ENCODE measurements at places on chromosomes 6 and 20.

DNA sequence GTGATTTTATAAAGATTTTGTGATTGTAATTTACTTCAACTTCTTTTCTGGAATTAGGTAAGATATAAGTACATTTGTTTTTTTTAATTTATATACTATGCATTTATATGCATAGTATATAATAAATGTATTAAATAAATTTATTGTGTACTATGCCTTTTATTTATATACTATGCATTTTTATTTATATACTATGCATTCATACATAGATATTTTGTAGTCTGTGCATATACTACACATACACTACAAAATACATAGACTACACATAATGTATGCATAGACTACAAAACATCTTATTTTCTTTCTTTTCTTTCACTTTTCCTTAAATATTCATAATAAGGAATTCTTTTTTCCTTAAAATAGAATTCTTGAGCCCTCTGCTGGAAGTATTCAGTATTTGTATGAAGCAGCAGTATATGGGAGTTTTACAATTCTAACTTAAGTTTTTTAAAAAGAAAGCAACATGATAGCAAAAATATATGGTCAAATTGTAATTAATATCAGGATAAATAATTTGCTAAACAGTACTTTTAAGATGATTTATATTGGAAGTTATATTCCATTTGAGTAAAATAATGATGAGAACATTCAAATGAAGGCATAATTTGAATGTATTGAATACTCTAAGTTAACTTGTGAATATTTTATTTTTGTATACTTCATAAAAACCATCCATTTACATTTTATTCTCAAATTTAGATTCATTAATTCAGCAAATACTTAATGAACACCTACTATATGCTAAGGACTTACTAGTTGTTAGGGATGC lies 129.3 kb downstream of the KLHL32 start:
- DNase-seq: no peak

DNA sequence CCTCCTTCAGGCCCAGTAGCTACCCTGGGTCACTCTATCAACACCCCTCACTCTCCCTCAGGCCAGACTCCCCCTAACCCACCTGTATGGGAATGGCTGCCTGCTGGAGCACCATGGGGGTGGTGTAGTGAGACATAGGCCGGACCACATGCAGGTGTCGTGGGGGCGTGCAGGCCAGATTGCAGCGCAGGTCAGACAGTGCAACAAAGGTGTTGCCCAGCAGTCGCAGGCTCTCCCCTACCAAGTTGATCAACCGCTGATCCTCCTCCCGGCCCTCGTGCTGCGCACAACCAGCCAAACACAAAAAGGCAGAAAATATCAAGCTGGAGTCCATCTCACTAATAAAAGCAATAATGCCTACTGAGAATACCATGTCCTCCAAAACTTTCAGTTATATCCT lies 7.1 kb downstream of the BAG6 start:
- DNase-seq: no peak

DNA sequence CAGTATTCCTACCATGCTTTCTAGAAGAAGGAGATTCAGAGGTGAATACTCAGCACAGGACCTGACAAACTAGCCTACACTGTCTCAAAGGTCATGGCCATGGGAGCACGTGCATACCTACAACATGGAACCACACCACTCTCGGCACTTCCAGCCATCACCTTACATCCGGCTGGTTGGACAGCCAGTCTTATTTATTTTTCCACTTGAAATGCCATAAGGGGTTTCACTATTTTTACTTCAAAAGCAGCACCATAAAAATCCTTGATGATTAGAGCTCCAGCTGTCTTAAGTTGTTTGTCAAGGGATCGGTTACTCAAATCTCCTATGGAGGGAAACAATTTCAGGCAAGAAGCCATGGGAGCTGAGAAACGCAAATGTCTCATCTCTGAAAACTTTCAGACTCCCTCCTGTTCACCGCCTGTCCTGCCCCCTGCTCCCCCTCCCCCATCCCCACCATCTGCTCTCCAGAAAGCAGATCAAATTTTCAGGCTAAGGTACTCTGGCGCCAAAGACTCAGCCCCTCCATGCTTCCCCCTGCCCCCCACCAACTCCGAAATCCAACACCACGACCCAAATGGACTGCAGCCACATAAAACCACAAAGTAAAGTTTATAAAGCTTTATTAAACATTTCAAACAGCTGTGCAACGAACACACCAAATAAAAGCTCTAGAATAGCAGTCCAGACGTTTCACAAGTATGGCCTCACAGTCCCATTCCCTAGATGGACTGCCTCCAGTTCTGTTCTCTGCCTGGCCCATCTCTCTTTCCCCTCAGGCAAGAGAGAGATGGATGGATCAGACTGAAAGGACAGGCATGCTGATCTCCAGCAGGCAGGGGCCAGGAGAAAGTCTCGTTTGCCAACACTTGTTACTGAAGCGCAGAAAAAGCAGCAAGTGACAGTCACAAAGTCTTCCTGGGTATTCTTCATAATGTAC lies 4.0 kb upstream of the NNAT start:
- no peak for DNase-seq

DNA sequence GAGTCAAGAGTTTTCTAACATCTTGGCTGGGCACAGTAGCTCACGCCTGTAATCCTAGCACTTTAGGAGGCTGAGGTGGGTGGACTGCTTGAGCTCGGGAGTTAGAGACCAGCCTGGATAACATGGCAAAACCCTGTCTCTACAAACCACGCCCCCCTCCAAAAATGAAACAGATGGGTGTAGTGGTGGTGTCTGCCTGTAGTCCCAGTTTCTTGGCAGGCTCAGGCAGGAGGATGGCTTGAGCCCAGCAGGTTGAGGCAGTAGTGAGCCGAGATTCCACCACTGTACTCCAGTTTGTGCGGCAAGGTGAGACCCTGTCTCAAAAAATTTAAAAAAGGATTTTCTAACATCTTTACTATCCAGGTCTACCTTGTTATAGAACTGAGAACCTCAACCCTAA lies 22.0 kb downstream of the FAM8A1 start:
- DNase-seq: no peak

- no peak for DNase-seq
Measured at GRCh38 chr20:47795214-47795907, 10.1 kb upstream of the SULF2 start.

DNA sequence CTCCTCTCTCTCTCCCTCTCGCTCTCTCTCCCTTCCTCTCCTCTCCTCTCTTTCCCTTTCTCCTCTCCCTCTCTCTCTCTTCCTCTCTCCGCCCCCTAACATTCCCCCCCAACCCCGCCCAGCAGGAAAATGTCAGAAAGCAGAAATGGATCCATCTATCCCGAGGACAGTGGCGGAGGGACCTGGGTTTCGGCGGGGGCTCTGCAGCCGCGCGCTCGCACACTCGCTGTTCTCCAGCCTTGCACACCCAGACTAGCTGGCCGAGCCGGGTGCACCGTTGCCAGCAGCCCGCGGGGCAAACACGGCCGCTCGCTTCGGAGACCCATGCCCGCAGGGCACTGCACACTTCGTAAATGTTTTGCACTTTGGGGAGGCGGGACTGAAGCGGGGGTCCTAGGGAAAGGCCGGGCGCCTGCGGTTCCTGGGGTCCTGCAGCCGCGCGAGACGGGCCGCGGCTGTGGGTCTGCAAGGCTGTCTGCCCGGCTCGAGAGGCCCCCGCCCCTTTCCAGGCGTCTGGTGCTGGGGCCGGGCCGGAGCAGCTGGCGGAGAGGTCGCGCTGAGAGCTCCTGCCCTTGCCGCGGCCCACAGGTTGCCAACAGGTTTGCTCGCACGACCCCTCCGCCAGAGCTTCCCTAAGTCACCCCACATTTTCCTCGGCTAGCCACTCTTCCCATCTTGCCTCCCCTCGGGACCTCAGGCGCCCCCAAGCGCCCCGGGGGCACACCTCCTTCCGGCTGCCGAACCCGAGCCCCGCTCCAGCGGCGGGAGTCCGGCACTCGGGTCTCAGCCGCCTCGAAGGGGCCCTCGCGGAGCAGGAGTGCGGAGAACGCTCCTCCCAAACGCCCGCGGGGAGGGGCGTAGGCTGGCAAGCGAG lies 818 bp upstream of the MDGA1 start:
- no peak for DNase-seq

GRCh38 chr6:74256781-74257180 lies 560.8 kb downstream of the CD109 start:
- DNase-seq: no peak

- DNase-seq: no peak
Measured at GRCh38 chr6:47595785-47596184, 102.6 kb upstream of the ADGRF4 start.

DNA sequence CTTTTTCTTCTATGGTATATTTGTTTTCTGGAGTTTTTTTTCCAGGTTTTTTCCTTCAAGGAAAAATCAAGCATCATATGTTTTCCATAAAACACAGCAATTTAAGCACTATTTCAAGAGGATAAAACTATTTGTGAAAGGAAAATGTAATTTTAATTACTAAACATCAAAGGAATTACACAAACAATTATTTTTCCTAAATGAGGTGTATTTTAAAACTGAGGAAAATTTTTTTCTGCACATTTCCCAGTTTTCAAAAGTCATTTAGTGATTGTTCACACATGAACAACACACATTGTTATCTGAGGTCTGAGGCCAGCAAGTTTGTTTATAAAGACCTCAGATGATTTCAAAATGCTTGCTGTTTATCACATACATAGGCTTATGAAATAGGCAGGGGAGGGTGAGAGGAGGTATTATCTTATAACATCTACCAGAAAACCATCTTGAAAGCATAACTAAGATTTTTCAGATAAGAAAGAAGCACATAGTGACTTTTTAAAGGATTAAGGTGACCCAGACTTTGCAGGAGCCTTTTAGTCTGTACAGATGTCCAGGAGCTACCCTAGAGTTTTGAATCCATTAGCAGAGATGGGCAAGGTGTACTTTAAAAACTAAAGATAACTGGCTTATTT lies 381.6 kb downstream of the GJA1 start:
- DNase-seq: no peak

DNA sequence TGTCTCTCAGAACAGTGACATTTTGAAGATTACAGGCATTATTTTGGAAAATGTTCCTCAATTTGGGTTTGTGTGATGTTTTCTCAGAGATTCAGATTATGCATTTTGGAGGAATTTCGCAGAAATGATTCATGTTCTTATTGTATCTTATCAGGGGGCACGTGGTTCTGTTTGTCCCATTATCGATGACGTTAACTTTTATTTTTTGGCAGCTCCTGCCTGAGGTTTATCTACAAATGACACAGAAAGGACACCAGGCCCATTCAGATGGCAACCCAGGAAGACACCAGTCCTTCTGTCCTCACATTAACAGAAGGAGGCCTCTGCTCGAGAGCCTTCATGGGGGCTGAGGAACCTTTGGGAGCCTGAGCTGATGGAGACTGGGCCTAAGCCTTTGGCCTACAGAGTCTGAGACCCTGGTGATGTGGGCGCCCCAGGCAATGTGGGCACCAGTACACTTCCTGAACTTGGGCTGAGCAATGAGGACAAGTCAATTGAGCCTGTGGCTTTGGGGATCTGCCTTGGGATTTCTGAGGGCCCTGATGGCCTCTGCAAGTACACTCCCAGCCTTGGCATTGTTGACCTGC lies 41.2 kb upstream of the EZR start:
- DNase-seq: no peak

DNA sequence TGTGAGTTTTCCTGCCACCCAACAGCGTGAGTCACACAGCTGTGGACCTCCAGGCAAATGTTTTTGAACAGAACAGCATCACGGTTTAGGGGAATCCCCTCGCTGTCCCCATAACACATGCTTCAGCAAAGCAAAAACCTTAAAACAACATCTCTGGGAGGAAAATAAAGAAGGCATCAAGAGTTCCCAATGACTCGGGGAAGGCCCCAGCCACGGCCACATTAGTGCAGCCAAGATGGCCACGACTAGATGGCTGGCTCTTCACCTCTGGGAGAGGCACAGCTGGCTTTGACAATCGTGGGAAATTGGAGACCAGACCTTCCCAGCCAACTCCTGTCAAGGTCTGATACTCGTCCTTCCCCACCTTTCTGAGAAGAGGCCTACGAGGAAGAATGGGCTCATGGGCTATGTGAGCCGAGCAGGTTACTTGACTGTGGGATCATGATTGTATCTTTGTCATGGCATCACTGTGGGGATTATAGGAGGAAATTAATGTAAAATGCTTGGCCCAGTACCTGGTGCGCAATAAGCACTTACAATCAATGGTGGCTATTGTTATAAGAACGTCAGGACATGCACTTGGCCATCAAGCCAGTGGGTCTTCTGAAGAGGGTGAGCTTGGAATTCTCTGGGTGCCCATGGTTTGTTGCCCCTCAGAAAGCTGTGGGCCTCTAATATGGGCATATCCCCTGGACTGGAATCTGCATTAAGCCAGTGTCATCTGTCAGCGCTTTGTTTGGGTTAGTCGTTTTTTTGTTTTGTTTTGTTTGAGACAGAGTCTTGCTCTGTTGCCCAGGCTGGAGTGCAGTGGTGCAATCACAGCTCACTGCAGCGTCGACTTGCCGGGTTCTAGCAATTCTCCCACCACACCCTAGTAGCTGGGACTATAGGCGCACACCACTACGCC lies 43.6 kb downstream of the FGD2 start:
- DNase-seq: no peak

DNA sequence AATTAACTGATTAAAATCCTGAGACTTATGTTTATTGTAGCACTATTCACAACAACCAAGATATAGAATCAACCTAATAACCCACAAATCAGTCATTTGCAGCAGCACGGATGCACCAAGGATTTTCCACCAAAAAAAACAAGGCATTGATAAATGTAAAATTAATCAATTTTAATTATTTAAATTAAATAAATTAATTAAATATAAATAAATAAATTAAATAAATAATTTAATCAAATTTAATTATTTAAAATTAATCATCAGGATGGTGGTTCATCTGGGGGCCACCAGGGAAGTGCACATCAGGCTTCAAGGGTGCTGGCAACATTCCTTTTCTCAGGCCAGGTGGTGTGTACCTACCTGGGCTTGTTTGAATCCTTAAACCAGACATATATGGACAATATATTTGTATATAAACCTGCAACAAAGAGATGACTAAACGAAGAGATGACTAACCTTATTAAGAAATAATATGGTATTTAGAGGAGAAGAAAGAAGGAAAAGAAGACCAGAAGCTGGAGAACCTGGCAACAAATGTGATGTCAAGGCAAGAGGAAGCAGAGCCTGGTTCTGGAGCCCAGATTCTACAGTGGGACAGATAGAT lies 89.2 kb downstream of the CD164 start:
- no peak for DNase-seq

DNA sequence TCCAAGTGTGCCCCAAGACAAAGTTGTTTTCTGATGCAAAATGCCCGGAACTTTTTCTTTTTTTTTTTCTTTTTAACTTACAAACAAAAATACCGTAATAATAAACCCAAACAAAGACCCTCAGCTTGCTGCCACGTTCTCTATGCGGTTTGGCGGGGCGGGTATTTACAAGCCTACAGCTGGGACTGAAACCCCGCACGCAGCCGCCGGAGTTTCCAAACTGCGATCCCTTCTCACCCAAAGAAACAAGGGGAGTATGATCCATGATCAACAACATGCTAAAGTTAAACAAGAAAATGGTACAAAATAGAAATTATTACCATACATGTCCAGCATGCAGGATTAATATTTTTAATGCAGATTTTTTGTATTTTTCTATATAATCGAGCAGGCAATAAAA lies 2.1 kb downstream of the MAFB start:
- no peak for DNase-seq

GRCh38 chr6:6331946-6332601 lies 11.6 kb upstream of the F13A1 start:
- no peak for DNase-seq

- DNase-seq: no peak
Measured at GRCh38 chr6:37802810-37803209, 16.7 kb upstream of the ZFAND3 start.

Data from CMK (cell line).